ENCODE measurements at places on chromosomes 5 and 9.
A peak's percentile ranks its signal among the peaks of the same experiment; 100 is the strongest.

DNA sequence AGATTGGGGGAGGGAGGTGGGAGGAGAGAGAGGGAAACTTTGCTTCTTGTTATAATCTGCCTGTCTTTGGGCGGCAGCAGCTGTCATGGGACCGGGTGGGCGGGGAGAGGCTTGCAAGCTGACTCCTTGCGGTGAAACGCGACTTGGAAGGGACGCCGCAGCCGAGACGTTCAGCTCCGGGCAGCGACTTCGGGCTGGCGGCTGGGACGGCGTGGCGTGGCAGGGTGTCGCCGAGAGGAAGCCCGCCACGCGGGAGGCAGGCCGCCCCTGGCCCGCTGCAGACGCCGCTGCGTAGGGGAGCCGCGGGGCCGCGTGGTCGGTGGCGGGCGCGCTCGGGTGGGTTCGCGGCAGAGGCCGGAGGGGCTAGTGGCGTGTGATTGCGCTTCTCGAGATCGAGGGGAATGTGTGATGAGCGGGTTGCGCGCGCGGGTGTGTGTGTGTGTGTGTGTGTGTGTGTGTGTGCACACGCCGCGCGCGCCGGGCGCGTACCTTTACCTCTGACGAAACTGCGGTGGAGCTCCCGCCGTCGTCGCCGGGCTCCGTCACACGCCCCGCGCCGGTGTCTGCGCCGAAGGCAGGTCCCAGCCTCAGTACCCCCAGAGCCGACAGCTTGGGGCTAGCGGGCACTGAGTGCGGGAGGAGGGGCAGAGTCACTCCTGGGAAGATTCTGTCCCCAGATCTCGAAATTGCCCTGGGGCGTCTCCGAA lies 1.7 kb downstream of the PPARGC1B start:
- peak; percentile 69 for DNase-seq

DNA sequence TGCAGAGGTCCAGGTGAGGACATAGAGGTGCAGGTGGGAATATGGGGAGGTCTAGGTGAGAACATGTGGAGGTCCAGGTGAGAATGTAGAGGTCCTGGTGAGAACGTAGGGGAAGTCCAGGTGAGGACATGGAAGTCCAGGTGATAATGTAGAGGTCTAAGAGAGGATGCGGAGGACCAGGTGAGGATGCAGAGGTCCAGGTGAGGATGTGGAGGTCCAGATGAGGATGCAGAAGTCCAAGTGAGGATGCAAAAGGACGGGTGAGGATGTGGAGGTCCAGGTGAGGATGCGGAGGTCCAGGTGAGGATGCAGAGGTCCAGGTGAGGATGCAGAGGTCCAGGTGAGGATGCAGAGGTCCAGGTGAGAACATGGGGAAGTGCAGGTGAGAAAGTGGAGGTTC lies 133.8 kb downstream of the MRPL36 start:
- no peak for DNase-seq

GRCh38 chr5:558326-558725 lies 34.1 kb upstream of the SLC9A3 start:
- no peak for DNase-seq

GRCh38 chr5:151096001-151096373 lies 15.2 kb upstream of the TNIP1 start:
- no peak for DNase-seq

DNA sequence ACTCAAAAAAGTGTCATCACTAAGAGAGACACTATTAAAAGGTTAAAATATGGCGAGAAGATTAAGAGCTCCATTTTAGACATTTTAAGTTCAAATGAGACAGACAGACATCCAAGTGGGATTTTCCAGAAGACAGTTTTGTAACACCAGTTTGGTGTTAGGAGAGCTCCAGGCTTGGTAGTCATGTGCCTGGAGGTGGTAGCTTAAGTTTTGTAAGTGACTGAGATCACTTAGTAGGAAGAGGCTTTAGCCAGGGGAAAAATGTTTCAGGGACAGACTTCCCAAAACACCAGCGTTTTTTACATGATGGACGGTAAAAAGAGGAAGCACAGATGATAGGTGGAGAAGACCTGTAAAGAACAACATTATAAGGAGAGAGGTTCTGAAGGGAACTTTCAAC lies 150.3 kb downstream of the GIN1 start:
- no peak for DNase-seq

DNA sequence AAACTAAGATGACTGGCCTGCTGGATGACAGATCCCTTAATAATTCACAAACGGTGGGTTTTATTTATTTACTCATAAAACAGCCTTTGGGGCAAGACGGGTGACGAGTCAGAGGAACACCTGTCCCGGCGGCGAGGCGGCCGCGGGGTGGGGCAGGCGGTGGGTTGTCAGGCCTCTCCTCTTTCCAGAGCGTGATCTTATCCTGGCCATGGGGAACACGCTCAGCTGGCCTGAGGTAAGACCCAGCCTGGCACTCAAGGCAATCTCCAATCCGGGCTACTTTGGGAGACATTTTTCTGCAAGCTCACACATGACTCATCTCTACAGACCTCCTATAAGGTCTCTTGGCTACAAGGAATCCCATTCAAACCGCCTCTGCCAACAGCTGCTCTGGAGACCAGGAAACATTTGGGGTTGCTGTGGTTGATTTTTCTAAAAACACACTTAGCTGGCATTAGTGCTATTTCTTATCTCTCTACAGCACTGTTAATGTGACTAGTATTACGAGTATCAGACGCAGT lies 6.3 kb downstream of the RAPGEF1 start:
- no peak for DNase-seq

- DNase-seq: no peak
Measured at GRCh38 chr5:138180183-138180782, 1.4 kb downstream of the KIF20A start.

GRCh38 chr9:120412425-120412951 lies 167.5 kb downstream of the CDK5RAP2 start:
- no peak for DNase-seq
